ENCODE measurements at places on chromosomes 2 and 18.

GRCh38 chr2:16478434-16479210 lies 187.0 kb downstream of the CYRIA start:
- no peak for DNase-seq

DNA sequence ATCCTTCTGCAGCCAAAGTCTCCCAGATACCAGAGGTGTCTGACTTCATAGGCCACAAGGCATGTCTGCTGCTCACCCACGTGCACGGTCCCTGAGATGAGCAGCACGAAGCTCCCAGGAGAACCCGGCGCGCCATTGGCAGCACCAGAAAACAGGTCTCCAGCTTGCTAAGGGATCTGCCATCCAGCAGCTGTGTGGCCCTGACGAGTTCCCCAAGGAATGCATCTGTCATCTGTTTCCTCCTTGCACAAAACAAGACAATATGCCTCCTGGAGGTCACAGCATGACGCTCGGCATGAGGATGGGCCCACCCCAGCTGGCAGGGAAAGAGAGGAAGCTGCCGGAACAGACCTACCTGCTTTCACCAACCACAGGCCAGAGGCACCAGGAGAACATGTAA lies 29.2 kb downstream of the HS6ST1 start:
- no peak for DNase-seq

DNA sequence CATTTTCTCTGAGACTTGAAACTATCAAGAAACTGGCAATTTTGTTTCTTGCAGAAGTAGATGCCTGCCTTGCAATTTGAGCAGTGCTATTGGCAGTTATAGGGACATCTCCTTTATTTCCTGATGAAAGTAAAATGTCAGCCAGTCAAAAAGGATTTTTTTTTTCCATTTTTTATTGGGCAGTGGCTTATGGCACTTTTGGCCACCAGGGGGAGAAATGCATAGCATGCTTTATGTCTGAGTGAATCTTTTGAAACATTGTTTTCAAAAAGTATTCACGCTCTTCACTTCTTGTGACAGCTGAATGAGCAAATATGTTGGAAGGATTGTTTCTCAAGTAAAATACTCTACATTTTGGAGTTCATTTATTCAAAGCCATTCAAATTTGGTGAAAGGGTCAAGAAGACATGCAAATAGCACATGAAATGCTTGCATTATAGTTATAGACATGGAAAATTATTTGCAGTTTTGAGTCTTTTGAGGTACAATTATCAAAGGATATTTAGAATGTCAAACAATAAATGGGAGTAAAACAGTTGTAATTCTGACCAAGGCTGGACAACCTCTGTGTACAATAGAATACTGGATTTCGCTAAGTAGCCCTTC lies 491.0 kb downstream of the CDH2 start:
- DNase-seq = peak; percentile 24

DNA sequence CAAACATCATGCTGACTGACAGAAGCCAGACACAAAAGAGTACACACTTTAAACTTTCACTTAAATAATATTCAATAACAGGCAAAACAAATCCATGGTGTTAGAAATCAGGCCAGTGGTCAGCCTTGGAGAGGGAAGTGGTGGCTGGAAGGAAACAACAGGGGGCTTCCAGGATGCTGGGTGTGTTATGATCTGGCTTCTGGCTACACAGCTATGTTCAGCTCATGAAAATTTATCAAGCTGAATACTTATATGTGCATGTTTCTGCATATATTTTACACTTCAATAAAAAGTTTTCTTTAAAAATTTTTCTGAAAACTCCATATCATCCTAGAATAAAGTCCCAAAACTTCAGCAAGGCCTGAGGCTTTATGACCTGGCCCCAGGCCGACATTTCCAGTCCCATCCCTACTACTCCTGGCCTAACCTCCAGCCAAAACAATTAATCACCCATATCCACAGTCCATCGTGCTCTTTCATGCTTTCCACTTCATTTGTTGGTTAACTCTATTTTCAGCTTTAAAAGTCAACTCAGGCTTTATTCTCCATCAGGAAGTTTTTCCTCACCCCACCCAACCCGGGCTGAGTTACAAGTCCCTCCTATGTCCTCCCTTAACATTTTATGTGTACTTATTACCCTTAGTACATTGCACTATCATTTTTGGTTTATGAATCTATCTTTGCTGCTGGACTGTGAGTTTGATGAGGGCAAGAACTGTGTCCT lies 27.9 kb upstream of the SPTBN1 start:
- no peak for DNase-seq

DNA sequence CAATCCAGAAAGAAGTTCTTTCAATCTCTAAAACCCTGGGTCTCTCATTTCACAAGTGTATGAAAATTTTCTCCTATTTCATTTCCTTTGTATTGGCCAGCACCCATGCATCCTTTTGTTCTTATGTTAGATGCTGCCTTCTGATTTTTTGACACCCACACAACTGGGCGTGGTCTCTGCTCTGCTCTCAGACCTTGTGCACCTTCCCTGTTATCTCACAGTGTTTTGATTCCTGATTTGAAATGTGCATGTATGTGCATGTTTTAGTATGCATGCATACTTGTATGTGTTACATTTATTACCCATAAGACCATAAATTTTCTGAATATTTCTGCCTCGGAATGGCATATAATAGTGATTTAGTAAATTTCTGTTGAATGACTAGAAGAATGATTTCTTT lies 152.2 kb downstream of the CTNNA2 start:
- DNase-seq = no peak
